ENCODE measurements at places on chromosomes 2 and 18.
A peak's percentile ranks its signal among the peaks of the same experiment; 100 is the strongest.

- DNase-seq, result no peak
Observed at GRCh38 chr2:130836501-130837174, at the start of gene ARHGEF4. ARHGEF4 (plus strand) TSS chr2:130836914; CDS start chr2:130836954, 40 bp downstream.

DNA sequence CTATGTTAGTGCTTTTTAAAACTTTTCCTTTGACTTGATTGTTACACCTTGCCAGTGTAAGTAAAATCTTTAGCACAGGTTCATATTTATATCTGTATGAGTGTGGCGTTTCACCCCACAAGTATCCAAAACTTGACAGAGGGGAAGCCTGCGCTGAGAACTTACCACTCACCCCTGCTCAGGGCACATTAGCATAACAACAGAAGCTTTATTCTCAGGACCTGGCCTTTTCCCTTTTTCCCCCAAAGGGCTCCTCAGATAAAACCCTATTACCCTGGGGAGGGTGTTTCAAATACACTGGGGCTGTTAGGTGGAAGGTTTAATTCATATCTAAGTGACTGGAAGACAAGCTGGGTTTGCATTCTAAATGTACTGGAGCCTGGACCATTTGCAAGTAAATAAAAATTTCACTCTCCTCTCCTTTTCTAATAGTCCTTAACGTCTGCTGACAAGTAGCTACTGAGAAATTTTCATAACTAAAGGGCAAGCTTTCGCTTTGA lies 276.6 kb downstream of the RNF152 start:
- no peak for DNase-seq

- peak; percentile 36 for DNase-seq
Observed at GRCh38 chr2:64989126-64989981, at the start of gene SLC1A4. SLC1A4 (plus strand) TSS chr2:64989399; CDS start chr2:64989644, 245 bp downstream.

DNA sequence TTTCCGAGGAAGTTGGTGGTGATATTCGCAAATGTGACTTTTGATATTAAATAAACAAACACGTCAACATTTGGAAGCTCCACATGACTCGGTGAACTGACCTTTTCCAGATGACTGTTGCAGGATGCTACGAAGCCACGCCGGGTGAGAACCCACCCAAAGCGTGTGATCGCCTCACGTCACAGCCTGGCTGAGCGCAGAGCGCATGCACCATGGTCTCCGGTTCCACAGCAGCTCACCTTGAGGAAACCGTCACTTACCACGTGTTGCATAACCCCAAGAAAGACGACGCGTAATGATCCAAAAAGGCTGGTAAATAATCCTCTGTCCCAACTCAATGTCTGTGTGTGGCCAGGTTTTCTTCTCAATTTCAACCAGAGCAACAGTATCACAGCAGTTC lies 64.5 kb upstream of the CTDP1 start:
- DNase-seq, result no peak

GRCh38 chr2:177548636-177549035 lies 156.1 kb downstream of the AGPS start:
- DNase-seq, result no peak

- no peak for DNase-seq
Observed at GRCh38 chr2:203992509-203992908, 55.9 kb downstream of the ICOS start.

DNA sequence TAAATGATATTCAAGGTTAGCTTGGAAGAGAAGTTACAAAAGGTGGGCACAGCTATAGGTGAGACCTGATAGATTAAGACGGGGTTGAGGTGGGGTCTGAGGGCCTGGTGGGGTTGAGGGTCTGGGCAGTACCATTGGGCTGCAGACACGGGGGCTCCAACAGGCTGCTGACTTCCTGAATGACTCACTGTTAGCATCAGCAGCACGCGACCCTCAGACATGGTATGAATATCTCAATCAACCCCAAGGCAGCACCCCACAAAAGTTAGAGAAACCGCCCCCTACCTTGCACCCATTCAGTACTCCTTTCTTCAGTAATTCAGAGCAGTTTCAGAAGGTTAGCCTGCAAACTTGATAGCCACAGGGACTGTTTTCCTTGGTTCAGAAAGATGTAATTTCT lies 10.8 kb upstream of the NCK2 start:
- no peak for DNase-seq

GRCh38 chr2:8244639-8245038 lies 437.2 kb upstream of the ID2 start:
- no peak for DNase-seq

DNA sequence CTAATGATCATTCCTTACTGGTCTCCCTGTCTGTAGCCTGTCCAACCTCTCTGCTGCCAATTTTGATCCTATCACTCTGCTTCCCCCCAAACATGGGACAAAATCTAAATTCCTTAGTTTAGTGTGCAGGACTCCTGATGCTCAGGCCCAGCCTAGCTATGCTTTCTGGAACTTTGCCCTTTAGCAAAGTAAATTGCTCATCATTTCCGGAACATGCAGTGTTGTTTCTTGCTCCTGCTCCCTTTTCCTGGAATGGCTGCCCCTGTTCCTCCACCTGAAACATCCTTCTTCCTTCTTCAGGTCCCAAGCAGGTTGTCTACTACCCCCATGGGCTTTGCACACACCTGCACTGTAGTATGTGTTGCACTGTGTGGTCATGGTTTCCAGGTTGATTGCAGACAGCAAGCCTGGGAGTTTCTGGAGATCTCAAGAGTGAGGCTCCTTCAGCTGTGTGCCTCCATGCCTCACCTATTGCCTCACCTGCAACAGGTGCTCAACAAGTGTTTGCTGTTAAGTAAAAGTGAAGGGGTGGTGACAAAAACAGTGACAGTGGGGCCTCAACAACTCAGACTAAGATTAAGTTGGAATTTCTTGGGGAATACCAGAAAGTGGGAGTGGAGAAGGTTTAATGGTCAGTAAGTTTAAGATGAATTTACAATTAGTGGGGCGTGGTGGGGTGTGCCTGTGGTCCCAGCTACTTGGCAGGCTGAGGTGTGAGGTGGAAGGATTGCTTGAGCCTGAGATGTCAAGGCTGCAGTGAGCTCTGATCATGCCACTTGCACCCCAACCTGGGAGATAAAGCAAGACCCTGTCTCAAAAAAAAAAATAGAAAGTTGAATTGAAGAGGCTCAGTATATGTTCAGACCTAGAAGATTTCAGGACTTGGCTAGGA lies 120.0 kb downstream of the DNAH6 start:
- no peak for DNase-seq

DNA sequence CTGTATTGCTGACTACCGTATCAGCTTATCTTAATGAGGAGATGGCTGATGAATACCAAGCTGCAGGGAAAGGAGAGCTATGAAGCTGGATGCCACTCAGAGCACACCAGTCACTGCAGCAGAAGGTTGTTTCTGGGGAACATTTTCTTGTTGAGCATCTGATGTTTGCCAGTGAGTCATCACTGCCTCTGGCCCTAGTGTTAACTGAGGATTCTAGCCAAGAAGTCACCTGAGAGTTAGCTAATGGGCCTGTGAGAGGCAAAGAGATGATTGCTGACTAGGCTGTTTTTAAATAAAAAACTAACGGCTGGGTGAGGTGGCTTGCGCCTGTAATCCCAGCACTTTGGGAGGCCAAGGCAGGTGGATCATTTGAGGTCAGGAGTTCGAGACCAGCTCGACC lies 37.9 kb downstream of the CCDC150 start:
- no peak for DNase-seq

- no peak for DNase-seq
Observed at GRCh38 chr18:36350839-36351469, 53.4 kb downstream of the FHOD3 start.

DNA sequence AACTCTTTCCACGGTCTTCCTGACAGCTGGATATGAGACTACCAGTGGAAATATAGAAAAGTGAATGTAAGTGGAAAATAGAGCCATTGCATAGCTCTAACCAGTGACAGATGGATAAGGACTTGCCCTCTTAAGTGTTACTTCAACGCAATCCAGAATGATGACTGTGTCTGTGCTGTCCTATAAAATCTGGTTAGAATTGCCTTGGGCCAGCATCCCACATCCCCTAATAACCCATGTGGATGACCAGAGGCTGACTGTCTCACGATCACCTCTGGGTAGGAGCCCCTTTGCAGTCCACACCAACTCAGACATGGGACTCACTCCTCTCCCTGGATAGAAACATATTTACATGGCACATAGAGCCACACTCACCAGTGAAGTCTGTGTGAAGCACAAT lies 186.6 kb downstream of the C1D start:
- no peak for DNase-seq

- no peak for DNase-seq
Observed at GRCh38 chr2:2566396-2567323, 235.6 kb upstream of the MYT1L start.

DNA sequence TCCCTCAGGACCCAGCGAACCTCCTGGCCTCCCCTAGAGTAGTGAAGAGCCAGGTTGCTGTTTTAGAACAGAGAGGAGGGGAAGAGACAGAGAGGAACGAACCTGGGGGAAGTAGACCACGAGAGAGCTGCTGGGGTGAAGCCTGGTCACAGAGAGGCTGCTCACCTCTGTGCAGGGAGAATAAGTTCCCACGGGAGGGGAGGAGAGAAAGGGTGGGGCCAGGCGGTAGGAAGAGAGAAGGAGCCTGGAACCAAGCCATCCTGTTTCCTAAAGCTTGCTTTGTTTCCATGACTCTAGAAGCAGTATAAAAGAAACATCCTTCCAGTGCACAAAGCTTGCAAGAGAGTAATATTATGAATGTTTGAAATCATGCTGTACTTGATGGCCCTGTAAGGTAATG lies 147.9 kb downstream of the MYT1L start:
- DNase-seq, result no peak

DNA sequence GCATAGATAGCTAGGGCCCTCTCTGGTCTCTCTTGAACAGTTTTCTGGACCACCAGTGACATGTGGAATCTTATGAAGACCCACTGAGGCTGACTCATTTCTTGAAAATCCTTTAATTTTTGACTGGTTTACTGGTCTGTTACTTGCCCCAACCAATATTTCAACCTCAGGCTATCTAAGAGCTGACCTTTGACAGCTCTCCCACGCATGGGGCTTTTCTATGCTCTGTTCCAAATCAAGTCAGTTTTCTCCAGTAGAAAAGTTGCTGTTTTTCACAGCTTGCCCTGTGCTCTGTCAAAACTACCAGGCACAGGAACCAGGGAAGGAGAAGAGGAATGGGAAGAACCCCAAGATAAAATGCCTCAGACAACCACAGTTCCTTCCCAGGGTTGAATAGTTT lies 46.0 kb upstream of the MTIF2 start:
- DNase-seq, result no peak

DNA sequence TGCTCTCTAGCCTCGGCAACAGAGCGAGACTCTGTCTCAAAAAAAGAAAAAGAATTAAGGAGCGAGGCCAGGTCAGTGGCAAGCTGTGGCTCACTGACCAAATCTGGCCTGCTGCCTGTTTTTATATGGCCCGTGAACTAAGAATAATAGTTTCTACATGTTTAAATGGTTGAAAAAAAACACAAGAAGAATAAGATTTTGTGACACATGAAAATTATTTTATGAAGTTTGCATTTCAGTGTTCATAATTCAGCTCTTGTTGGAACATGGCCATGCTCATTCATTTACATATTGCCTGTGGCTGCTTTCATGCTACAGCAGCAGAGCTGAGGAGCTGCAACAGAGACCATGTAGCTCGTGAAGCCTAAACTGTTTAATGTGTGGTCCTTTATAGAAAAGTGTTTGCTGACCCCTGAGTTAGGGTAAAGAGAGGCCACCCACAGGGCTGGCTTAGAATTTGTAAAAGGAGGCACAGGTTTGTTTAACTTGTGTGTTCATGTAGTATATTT lies 59.5 kb downstream of the MFSD6 start:
- peak; percentile 76 for DNase-seq

DNA sequence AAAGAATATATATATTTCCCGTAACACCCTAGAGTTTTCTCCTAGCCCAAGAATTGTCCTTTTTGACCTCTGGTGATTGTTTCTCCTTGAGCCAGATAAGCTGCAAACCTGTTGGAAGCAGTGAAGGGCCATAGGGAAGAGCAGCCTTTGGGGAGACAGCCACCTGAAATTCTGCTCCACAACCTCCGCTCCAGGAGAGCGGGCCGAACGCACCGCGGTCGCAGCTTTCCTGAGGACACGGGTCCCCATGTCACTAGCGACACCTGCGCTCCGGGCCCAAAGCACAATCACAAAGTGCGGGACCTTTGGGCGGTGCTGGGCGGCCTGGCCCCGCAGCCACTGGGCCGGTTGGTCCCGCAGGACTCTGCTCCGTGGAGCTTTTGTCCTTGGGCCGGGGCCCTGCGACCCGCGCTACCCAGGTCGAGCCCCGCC lies 557 bp upstream of the DSG2 start:
- no peak for DNase-seq

DNA sequence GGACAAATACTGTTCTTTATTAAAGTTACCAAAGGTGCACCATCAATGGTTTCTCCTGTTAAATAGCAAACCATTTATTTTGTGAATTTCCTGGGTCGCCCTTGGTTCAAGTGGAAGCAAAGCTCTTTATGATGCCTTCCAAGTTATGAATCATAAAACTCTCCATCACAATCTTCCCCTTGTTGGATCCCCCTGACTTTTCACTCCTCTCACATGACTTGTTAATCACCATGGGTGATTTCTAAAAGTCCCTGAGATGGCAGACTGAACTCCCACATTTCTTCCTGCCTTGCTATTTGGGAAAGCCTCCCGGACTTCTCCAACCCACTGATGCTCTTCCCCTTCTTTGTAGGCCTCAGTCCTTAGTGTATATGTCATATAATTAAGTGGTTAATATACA lies 176.0 kb downstream of the THADA start:
- no peak for DNase-seq

DNA sequence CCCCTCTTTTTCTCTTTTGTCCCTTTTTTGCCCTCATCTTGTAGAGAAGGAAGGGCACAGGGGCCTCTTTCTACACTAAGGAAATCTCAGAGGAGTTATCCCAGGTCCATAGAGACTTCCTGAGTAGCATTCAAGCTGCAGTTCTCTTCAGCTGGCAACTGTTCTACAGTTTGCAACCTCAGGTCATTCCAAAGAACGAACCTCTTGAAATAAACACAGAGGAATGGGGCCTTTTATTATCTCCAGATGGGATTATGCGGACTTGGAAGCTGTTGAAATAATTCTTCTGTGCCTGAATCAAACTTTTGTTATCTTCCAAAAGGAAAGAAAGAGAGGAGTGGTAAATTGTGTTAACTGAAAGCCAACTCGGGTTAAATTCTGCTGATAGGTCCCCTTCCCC lies 31.0 kb upstream of the NFE2L2 start:
- no peak for DNase-seq

DNA sequence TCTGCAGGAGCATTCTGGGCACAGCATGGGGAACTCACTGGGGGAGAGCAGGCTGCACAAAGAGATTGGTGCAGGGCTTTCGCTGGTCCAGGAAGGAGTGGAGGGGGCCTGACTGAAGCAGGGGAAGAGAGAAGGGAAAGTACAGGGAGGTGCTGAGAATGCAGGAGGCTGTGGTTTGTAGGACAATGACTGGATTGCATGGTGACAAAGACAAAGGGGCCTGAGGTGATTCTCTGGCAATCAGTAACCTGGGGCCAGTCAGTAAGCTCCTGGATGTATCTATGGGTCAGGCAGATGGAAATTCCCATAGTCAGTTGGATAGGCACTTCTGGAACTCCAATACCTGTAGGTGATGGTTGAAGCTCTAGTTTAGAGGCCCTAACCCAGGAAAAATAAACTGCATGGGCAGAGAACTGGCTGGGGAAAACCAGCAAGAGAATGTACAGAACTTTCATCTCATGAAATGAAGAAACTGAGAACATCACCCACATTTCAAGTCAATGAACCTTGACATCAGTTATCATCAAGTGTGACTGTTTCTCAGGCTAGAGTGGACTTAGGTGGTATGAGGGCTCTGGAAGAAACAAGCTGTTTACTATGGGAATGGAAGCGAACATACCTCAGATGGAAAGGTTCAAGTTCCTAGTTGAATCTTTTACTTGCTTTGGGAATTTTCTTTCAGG lies 193.2 kb downstream of the TPGS2 start:
- no peak for DNase-seq

GRCh38 chr2:74441690-74442482 lies at the start of gene RTKN:
RTKN (minus strand) TSS chr2:74441937; CDS start chr2:74441816, 121 bp downstream.
- DNase-seq, result no peak

- DNase-seq, result no peak
Observed at GRCh38 chr2:159229476-159230144, 56.9 kb downstream of the WDSUB1 start.
